Stimulated activated CD8-positive, alpha-beta memory T cell treated with anti-CD3 and anti-CD28 coated beads, Interleukin-4, amount 100 ng/mL, for 24 hours (primary cell): ENCODE measurements at places on chromosomes 5 and 9.

DNA sequence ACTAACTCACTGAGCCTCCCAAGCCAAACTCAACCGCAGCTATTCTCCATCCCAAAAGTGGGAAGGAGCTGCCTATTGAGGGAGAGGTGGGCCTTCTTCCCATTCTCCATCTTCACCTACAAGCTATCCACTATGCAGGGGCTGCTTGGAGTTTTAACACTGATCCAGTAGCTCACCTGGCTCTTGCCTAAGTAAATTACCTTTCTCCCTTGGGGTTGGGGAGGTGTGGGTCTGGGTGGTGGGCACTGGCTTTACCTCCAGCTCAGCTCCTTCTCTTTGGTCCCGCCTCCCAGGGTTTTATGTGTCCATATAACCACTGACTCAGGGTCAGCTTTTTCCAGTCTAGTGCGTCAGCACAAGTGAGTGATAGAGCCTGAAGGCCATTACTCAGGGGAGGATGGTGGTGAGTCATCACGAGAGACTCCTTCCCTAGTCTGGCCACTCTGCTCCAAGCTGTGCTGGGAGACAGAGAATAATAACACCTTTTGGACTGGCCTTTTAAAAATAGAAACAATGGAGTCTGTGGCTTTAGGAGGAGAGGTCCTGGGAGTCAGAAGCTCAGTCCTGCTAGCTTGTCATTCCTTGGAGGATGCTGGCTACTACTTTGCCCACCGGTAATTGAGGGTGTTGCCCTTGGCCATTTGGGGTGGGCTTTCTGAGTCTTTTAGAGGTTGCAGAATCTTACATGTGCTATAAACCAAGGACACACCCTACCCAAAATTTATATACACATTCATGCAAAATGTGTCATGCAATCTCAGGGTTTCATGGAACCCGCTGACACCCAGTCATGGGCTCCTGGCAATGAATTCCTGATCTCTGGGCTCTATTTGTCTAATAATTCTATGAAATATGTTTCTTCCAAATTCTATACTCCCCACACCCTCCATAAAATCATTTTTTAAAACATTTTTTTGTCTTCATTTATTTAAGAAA is 35.6 kb upstream of the ATP6V1G1 start:
- DNase-seq, result no peak

DNA sequence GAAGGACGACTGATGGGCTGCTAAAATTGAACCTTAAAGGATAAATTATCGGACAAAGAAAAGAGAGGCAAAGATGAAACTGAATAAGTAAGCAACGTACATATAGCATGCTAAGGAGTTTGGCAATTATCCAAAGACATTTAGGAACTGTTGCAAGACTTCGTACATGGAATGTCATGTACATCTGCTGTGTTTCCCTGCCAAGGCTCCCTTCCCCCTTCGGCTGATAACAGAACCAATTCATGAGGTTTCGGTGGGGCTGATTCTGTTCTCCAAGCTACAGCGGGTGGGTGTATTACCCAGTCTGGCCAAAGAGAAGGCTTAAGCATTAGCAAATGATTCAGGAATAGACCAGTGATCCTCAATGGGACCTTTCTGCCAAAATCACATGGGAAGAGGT is 190.9 kb upstream of the FREM1 start:
- DNase-seq, result no peak

- no peak for DNase-seq
Observed at GRCh38 chr9:121783111-121783510, 131.7 kb downstream of the DAB2IP start.

DNA sequence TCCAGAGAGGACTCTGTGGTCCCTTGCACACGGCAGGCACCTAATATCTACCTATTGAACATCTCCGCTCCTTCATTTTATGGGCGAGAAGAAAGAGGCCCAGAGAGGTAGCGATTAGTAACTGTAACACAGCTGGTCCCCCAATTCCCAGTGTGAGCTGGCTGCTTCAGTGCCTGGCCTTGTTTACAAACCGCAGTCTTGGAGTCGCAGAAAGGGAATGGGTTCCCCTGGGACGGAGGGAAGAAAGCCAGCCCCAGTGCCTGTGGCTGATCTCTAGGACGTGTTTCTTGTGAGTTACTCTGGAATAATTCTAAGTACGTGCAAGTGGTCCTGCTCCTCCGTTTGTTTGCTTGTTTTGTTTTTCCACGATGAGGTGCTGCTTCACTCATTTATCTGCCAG is 52.0 kb downstream of the CFAP77 start:
- no peak for DNase-seq

- no peak for DNase-seq
Observed at GRCh38 chr9:95784318-95784717, 91.2 kb upstream of the ERCC6L2 start.

GRCh38 chr5:160675988-160676387 is 176.0 kb downstream of the ATP10B start:
- DNase-seq, result no peak

GRCh38 chr5:145483212-145483611 is 351.9 kb downstream of the PRELID2 start:
- DNase-seq, result no peak

GRCh38 chr5:74839229-74839628 is 27.0 kb downstream of the FAM169A start:
- DNase-seq, result no peak

- no peak for DNase-seq
Observed at GRCh38 chr5:16013334-16014065, 166.1 kb downstream of the MARCHF11 start.

GRCh38 chr9:132154863-132155567 is 6.8 kb upstream of the NTNG2 start:
- no peak for DNase-seq

DNA sequence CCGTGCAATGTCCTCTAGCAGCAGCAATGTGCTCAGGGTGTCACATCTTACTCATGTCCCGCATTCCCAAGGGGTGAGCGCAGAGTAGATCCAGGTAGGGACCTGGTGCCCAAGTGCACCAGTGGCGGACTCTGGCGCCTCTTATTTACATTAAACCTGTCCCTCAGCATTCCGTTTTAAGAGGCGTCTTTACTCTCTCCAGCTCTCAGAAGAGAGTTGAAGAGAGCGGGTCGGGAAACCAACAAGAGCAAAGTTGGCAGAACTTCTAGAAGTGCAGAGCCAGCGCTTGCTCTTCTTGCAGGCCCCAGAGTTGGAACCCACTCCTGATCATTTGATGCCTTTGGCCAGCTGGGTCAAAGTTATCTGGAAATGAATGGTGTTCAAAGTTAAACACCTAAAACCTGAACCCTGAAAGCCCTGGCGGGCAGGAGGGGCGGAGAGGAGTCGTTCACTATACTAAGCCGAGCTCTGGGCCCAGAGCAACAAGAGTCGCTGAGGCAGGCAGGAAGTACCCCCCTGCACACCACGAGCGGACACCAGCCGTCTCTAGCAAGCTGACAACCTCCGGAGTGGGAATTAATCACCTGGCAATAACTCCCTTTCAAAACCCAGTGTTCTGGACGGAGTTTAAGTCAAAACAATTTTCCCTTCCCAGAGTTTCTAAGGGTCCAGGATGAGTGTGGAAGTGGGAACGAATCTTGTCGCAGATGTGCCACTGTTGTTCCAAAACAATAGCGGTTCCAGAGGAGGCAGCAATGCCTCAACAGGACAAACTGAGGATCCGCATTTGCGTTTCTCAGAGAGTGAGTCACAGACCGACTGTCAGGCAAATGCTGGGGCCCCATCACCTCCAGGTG is 122.8 kb downstream of the TMEM161B start:
- no peak for DNase-seq

DNA sequence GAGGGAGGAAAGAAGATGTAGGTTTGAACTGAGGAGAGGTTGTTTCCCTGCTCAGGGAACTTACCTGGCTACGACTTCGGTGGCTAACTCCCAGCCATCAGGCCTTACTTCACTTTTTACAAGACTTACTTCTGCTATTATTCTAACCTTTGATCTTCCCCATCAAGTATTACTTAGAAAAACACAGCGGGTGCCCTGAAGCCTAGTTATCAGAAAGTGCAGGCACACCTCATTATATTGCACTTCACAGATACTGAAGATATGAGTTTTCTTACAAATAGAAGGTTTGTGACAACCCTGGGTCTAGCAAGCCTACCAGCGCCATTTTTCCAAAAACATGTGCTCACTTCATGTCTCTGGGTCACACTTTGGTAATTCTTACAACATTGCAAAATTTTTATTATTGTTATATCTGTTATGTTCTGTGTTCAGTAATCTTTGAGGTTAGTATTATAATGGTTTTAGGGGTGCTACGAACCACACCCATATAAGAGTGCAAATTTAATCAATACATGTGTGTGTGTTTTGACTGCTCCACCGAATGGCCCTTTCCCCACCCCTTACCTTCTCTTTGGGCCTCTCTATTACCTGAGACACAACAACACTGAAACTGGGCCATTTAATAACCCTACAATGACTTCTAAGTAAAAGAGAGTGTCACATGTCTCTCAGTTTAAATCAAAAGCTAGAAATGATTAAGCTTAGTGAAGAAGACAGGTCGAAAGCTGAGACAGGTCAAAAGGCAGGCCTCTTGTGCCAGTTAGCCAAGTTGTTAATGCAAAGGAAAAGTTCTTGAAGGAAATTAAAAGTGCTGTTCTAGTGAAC is 2102.7 kb upstream of the WWC1 start:
- DNase-seq, result no peak

DNA sequence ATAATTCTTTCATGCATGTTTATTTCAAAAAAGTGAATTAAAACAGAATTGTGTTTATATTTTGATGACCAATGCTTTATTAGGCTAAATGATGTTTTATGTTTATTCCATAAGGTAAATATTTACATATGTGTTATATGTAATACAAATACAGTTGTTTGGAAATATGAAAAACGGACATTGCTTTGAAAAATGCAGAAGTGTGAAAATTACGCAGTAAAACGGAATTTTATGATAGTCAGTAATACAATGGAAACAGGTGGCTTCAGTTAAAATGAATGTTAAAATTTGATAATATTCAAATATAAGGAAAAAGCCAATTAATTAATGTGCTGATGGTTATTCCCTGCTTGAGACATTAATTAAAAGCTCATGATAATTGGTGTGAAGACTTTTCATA is 1633.8 kb downstream of the MAT2B start:
- DNase-seq, result no peak

- no peak for DNase-seq
Observed at GRCh38 chr5:171865471-171865870, 79.9 kb downstream of the SMIM23 start.

DNA sequence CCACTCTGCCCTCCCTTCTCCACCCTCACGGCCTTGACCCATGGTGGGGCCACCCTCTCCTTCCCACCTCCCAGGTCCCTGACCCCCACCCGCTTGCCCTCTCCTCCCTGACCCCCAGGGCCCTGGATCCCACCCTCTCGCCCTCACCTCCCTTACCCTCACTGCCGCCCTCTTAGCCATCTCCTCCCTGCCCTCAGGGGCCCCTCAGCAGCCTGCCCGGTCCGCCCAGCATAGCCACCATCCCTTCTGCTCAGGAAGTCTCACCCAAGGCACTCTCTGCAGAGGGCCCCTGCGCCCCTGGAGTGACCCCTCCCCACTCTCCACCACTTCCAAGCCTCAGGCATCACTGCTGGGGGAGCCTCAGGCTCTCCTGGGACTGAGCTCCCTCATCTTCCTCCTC is 66.3 kb downstream of the MRPL36 start:
- DNase-seq, result no peak

GRCh38 chr5:150618588-150619281 is 21.7 kb upstream of the SYNPO start:
- no peak for DNase-seq

- no peak for DNase-seq
Observed at GRCh38 chr9:119827126-119827525, 457.9 kb upstream of the BRINP1 start.

DNA sequence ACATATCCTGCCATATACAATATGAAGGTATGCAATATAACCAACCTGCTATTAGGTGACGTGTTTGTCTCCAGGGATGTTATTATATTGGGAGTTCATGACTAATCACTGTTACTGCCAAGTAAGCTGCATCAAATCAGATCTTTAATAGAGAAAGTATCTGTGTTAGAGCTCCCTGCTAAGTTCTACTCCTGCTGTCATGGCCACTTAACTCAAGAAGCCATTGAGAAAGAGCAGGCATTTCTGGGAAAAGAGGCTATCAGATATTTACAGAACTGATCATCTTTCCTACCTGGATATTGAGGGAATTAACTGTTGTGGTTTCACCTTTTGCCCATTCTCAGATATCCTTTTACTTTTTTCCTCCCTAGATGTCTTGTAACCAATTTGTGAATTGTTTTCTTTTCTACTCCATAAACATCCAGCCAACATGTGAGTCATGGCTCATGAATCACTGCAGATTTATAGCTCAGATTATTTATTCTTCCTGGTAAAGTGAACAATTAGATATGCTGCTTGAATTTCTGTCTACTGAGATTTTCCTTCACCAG is 634.8 kb upstream of the FAM174A start:
- DNase-seq, result no peak

DNA sequence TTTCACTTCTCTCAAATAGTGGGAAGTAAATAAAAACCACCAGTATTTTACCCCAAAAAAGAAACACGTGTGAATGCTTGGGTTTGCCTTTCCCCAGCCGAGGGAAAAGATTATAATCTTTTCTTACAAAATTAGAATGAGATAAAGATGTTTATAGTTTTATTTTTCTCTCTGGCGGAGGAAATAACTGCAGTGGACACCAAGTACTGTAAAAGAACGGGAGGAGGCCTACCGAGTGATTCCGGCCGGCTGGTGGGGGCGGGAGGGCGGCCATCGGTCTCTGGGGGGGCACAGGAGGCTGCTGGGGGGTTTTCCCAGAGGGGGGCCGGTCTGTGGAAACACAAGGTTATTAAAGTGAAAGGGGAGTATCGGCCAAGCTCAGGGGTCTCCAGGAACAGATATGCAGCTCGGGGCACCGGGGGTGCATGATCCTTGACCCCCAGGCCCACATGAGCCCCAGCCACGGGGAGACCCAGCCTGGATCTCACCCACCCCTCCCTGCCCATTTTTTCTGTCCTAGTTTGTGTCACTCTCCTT is 29.4 kb downstream of the LCP2 start:
- no peak for DNase-seq

DNA sequence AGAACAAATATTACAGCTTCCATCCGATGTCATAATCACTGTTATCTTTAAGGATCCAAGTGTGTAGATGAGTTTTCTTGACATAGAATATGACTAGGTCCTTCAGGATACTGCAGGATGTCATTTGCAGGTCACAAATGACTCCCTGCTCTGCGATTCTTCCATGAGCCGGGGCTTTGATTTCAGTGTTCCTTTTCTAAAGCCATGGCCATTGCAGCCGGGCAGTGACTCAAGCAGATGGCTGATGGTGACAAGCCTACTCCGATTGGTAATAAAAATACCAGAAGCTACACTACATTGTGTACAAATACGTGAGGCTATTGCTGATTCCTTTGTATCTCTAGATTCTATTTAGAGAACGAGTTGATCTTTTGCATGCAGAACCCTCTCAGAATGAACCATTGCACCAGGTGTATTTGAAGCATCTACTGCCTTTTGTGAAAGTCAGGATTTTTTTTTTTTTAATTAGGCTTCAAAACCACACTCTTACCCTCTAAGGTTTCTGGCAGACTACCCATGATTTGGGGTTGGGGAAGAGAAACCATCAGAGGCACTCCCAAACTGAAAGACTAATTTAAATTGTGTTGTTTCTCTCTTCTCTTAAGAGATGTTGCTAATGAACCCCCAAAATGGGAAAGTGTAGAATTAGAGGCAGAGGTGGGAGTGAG is 271.0 kb upstream of the ADRA1B start:
- DNase-seq, result no peak
